H4 (cell line): ENCODE measurements at places on chromosomes 1 and 21. TPM values are rescaled to one million over a fixed set of nuclear protein-coding genes. Genes with fewer than 3 reads are reported as not detected.

- DNase-seq = no peak
Measured at GRCh38 chr1:30277911-30278310, 445.5 kb downstream of the MATN1 start.

DNA sequence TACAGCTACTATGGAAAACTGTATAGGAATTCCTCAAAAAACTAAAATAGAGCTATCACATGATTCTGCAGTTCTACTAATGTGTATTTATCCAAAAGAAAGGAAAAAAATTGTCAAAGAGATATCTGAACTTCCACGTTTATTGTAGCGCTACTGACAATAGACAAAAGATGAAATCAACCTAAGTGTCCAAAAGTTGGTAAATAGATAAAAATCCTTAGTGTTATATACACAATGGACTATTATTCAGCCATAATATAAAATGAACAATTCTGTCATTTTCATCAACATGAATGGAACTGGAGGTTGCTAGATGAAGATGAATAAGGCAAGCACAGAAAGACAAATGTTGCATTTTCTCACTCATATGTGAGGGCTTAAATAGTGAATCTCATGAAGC, 1492.1 kb downstream of the MRPL39 start:
- DNase-seq = no peak

GRCh38 chr1:24189528-24189927, 2.4 kb upstream of the IFNLR1 start:
- DNase-seq = no peak

- DNase-seq = no peak
Measured at GRCh38 chr1:43588592-43588991, 57.9 kb downstream of the PTPRF start.

DNA sequence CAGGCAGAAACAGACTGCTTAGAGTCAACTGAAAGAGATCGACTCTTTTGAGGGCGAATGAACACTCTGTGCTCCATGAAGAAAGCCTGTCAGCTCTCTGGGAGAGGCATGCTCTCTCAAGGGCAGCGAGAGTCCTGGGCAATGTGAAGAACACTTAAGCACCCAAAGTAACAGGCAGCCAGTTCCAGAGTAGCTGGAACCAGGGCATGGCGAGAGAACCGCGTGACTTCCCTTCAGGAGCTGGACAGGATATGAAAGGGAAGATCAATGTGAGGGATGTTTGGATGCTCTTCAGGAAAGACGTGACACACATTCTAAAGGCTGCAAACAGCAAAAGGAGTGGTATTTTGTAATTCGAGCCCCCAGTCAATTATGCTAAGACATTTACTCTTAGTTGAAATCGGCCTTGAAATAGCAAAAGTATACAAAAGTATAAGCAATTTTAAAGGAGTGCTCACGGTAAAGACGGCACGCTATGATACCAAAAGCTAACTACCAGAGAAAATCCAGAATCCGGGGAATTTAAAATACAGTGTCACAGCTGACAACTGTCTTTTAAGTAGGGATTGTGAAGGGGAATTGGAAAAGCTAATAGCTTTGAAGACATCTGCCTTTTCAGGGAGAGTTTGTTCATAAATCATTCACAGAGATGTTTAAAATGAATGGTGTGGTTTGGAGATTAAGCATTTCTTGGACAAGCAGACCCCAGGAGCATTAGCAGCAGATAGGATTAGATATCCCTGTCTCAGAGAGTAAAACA, 20.8 kb downstream of the ADAMTS5 start:
- no peak for DNase-seq

- no peak for DNase-seq
Measured at GRCh38 chr21:32065654-32066053, 192.8 kb downstream of the HUNK start.

- no peak for DNase-seq
Measured at GRCh38 chr1:96357141-96357765, 364.3 kb upstream of the PTBP2 start.

DNA sequence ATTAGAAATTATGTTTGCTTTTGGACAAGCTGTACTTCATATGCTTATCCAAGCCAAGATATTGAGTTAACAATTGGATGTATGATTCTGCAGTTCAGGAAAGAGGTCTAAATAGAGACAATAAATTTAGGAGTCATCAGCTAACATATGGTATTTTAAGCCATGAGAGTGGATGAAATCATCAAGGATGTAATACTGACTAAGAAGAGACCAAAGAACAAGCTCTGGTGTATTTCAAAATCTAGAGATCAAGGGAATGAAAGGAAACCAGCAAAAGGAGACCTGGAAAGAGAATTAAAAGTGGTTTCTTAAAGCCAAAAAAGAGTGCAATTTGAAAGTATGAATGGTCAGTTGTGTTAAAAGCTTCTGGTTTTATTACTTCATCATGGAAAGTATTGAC, 183.6 kb upstream of the BEND5 start:
- DNase-seq = no peak

- DNase-seq = no peak
Measured at GRCh38 chr1:208767816-208768215, 523.6 kb upstream of the PLXNA2 start.

- DNase-seq = no peak
Measured at GRCh38 chr1:33153650-33154049, 28.2 kb downstream of the TRIM62 start.

- DNase-seq = no peak
Measured at GRCh38 chr1:10818262-10819197, 22.1 kb upstream of the CASZ1 start.

GRCh38 chr1:172497230-172497629, 35.7 kb upstream of the SUCO start:
- DNase-seq = peak; percentile 38

The KCNJ9 gene
- not detected in 2 replicates for total RNA-seq

The KIF21B gene
- total RNA-seq = 2.1 and 2.4 TPM in 2 replicates

The TMEM222 gene
- total RNA-seq = 30.7 and 33.4 TPM in 2 replicates

The YIPF1 gene
- 45.0 and 53.8 TPM in 2 replicates for total RNA-seq

The GBP3 gene
- 2.1 and 2.4 TPM in 2 replicates for total RNA-seq

The PLD5 gene
- 0.02 TPM in 1 of 2 replicates, not detected in the other for total RNA-seq

The CD58 gene
- total RNA-seq = 15.9 and 18.4 TPM in 2 replicates

The SPATC1L gene
- total RNA-seq = 0.31 and 2.7 TPM in 2 replicates
